ENCODE measurements at places on chromosomes 1 and 21.

DNA sequence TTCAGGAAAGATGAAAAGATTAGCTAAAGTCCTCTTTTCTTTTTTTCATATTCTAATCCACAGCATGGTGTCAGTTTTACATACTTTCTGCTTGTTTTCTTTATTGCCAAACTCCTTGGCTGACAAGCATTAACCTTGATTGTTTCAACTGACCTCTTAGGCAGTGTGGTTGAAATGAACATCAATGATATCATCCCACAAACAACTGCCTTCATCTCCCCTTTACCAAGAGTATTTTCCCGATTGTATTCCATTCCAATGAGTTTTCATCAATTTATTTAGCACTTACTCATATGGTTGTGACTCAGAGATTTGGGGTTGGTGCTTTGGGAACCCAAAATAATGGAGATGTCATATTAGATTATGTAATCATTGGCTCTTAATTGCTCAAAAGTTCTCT is 71.8 kb downstream of the SPAG17 start:
- DNase-seq, result no peak

DNA sequence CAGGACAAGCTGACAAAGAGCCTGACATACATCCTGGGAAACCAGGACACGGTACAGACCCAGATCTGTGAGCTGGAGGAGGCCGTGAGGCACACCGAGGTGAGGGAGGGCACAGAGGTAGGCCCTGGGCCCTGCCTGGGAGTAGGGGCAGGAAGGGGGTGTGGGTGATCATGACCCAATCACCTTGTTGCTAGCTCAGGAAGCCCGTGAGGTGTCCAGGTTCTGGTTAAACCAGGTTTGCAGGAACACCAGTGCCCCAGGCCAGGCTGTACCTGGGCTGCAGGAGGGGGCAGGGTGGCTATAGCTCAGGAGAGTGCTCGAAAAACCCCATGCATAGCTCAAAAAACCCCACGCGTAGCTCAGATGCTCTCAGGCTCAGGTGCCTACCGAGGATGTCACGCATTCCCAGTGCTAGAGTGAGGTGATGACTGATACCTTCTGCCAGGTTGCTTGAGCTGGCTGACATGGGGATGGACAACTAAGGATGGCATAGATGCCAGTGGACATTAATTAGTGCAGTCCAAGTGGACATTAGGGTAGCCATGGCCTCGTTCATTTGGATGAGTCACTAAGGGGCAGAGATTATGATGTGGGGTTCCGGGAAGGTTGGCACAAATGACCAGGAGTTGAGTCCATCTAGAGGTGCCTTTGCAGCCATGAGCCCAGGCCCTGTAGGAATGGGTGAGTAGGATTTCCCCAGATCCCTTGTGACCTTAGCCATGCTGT is 3.7 kb downstream of the TRIM46 start:
- DNase-seq, result no peak

DNA sequence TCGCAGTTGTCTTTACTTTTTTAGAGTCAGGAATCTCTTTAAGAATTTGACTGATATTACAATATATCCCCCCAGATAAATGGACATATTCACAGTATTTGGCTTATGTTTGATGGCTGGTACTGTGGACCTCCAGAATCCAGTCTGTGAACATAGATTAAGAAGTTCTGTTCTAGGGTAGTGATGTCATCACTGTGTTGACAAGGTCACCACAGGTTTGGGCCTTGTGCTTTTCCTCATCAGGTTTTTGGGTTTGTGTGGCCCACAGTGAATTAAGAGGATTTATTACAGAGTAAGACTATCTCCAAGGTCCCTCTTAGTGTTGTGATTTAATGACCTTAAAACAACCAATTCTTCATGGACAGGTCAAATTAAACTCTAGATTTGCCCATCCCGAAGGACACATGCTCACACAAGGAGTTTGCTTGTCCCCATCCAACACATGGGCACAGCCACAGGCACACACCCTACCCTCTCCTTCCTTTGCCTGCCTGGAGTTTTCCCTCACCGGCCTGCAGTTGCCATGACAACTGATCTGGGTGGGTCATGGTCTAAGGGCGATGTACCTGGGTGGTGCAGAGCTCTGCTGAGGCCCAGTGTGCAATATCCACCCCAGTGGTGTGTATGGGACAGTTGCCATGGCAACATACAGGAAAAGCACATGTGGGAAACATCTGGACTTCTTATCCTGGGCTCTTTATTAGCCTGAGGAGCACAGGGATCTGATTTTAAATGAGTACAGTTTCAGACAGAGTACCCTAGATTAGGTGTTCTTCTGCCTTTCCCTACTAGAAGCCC is 98.6 kb downstream of the NAV1 start:
- DNase-seq, result no peak

DNA sequence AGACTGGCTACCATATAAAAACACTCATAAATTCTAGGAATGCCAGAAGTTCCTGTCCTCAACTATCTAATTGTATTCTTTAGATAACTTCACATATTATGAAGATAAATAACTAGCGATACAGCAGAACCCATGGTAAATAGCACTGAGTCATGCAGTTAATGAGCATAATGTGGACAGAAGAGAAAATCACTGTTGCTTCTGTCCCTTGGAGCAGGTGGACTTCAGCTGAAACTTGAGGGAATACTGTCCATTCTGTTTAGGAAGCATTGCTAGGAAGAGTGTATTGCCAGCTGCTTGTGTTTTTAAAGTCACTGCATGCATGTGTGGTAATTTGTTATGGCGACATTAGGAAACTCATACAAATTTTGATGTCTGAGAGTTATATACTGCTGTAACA is 854.4 kb downstream of the LTN1 start:
- DNase-seq, result no peak

GRCh38 chr1:213041443-213041842 is 9.6 kb upstream of the RPS6KC1 start:
- DNase-seq, result peak; percentile 2

DNA sequence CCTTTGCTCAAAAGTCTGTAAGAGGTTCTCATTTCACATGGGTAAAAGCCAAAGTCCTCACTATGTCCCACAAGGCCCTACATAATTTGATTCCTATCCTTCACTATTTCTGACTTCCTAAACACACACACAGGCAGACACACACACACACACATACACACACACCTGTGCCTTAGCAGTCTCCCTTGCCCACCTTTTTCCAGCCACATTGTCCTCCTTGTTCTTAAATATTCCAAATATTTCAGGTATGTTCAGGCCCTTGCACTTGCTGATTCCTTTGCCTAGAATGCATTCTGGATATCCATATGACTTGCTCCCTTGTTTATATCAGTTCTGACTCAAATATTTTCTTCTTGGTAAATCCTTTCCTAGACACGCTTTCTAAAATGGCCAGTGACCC is 54.6 kb downstream of the NTNG1 start:
- DNase-seq, result no peak

DNA sequence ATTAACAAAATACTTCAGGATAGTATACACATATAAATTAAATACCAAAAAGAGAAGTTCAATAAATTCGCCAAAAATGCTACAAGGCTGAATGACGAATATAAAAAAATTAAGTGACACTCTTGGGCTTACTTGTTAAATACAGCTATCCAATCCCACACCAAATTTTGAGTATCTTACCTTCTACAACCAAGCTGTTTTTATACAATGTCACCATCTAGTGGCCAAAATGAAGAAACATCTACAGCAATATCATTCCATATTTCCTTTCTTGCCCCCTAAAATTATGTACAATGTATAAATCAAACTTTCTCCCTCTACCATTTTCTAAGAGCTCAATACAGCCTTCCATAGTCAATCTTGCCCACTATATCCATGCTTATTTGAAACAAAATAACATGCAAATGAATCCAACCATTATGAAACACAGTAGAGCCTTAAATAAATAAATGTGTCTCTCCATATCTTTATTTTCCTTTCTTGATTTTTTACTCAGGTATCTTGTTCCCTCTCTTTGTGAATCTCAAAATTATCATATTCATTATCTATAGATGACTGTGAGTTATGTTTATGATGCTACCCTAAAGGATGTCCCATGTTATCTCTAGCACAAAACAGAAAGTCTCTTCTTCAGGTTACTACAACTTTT is 86.3 kb downstream of the ACBD6 start:
- DNase-seq, result no peak

DNA sequence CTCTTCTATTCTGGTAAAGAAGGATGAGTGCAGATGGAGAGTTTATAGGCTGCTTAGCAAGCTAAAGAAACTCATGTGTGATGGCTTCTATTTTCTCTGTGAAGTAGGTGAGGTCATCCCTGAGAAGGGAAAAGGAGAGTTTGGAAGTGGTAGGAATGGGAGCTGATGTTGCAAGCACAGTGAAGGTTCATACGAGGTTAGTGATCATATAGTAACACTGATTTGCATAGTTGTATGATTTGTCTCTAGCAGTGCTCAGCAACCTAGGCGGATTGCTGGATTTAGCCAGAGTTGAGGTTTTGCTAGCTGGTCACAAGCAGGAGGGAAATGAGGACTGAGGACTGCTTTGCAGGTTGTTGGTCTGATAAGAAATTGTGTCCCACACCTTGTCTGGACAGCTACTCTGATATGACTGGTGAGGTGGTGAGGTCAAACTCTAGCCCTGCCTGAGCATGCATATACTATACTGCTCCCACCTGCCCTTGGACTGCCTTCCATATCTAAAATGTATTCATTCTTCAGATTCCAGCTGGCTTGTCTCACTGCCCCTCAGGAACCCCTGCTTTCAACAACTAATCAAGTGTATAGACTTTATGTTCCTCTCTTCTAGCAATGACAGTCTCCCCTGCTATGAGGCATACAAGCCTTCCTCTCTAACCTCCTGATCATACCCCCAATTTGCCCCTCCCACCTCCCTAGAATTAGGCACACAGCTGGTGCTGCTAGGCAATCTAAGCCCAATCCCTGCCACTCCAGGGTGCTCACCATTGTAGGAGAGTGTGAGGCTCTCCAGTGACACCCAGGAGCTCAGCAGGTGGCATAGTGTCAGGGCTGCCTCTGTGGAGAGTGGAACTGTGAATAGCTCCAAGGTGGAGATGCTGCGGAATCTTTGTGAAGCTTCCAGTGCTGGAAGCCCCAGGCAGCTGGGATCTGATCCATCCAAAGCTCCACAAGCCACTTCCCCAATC is 18.5 kb downstream of the LRRC41 start:
- DNase-seq, result no peak

DNA sequence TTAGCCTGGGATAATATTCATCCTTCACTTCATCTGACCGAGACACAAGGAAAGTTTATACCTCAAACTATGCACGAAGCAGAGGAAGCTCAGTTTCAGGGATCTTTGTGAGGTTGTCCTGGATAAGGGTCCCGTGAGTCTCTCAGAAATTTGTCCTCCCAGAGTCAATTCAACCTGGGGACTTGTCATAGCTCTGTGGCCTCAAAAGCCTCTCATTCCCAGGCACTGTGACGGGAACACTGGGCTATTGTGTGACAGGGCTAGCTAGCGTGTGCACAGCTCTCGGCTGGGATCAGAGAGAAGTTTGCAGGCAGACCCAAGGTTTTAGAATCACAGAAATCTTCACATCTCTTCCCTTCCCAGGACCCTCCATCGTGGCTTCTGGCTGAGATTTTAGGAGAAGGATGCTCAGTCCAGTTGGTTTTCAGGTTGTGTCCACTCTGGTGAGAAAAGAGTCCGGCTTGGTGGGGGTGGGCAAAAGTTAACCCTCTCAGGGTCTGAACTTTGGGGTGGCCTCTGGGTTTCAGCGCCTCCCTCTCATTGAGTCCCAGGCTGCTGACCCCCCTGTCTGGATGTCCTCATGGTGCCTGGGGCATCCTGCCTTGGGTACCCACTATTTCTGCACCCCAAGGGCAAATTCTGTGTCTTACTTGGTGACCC is 20.4 kb upstream of the LBR start:
- DNase-seq, result no peak

DNA sequence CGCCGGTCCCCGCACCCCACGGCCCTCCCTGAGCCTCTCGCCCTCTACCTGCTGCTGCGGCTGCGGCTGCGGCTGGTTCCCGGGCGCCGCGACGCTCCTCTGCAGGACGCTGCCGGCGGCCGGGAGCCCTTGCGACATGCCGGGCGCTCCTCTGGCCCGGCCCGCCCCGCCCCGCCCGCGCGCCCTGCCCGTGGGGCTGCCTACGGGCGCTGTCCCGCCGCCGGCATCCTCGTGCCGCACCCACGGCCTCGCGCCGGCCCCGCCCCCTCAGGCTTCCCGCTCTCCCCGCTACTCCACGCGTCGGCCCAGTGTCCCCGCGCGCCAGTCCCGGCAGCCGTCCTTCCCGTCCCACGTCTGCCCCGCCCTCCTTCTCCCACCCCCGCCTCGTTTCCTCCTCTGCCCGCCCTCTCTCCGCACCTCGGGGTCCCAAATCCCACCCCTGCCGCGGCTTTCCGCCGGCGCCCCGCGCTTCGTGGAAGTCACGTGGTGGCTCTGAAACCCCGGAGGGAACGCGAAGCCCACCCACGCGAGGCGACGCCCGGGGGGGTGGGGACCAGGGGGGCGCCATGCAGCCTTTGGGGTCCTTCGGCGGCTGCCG is at the start of gene BATF3:
BATF3 (minus strand) TSS at position 216 of the 598 bp plus-strand sequence; CDS start at position 138, 78 bp downstream.
- no peak for DNase-seq

GRCh38 chr1:247387096-247387495 is 28.9 kb upstream of the NLRP3 start:
- DNase-seq, result no peak

DNA sequence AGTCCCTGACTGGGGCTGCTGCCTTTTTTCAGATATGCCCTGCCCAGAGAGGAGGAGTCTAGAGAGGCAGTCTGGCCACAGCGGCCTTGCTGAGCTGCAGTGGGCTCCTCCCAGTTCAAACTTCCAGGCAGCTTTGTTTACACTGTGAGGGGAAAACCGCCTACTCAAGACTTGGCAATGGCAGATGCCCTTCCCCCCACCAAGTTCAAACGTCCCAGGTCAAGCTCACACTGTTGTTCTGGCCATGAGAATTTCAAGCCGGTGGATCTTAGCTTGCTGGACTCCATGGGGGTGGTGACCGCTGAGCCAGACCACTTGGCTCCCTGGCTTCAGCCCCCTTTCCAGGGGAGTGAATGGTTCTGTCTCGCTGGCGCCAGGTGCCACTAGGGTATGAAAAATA is 18.3 kb upstream of the C1orf53 start:
- DNase-seq, result no peak

Measured in epithelial cell of prostate (primary cell).